ENCODE measurements at places on chromosomes 5 and 9.

DNA sequence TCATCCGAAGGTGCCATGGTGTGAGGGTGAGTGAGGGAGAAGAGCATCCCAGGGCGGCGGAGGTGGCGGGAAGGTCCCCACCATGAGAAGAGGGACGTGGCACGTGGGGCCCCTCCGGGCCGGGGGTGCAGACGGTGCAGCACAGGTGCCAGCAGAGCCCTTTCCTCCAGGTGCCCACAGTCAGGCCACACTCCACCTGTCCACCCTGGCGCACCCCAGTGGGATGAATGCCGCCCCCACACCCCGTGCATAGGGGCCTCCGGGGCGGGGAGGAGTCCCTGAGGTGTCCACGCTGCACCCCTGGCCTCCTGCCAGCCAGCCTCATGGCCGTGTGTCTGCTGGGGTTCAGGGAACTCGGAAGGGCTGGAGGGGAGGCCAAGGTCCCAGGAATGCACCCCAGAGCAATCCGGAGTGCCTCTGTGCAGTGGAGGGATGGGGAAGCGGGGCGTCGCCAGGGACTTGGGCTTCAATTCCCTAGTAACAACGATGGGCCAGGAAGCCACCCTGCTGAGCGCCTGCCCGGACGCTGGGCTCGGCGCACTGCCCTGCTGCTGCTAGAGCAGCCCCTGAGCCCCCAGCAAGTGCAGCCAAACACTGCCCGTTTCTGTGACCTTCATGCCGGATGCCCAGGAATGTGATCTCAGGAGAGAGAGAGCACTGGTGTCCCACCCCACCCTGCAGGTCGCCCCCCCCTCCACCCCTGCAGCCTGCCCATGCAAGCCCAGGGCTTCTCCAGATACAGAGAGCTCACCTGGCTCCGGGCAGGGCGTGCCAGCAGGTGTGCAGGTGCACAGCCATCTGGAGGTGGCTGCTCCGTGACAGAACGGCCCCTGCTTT lies 8.8 kb upstream of the NACC2 start:
- DNase-seq = no peak

DNA sequence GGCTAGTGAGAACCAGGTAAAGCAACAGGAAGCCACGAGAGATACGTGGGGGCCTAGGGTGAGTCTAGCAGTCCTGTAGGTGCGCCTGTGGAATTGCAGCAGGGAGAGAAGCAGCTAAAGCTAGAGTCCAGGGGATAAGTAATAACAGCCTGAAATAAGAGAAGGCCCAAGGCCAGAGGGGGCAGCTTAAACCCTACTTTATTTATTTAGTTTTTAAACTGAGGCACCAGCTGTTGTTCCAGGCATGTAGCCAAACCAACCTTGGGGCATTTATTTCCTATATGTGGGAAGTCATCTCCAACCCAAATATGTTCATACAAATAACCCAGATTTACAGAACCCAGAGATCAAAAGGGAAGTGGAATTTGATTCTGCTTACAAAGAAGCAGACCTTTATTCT lies 93.5 kb downstream of the GLDC start:
- no peak for DNase-seq

GRCh38 chr5:91352831-91353695 lies 30.1 kb downstream of the ARRDC3 start:
- DNase-seq = no peak

- no peak for DNase-seq
Measured at GRCh38 chr9:92648474-92648971, 21.4 kb downstream of the IPPK start.

DNA sequence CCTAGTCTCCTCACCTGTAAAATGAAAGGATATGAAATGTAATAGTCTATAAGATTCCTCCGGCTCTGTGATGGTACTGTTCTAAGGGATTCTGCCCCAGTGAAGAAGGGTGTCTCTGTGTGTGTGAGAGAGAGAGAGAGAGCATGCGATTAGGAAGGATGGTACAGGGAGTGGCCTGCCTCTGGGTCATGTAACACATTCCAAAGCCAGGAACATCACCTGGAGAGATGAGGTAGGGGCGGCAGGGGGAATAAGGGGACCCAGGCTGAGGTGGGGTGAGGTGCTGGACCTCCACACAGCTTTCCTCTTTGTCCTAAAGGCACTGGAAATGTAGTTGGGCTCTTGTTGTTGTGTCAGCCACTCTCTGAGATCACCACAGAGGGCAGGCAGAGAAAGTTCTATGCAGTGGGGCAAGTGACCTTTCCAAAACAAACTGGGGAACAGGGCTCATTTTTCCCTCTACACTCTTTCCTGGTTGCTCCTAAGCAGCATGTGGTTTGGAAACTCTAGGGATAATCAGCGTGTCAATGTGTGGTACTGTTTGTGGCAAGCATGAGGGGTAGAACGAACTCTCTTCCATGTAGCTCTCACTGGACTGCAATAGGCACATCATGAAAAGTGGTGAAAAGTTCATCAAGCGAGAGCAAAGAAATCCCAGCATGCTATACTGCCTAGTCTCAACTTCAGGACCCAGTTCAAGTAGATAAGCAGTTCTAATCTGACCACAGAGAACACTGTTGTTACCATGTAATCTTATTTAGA lies 65.0 kb downstream of the SEMA6A start:
- DNase-seq = no peak

DNA sequence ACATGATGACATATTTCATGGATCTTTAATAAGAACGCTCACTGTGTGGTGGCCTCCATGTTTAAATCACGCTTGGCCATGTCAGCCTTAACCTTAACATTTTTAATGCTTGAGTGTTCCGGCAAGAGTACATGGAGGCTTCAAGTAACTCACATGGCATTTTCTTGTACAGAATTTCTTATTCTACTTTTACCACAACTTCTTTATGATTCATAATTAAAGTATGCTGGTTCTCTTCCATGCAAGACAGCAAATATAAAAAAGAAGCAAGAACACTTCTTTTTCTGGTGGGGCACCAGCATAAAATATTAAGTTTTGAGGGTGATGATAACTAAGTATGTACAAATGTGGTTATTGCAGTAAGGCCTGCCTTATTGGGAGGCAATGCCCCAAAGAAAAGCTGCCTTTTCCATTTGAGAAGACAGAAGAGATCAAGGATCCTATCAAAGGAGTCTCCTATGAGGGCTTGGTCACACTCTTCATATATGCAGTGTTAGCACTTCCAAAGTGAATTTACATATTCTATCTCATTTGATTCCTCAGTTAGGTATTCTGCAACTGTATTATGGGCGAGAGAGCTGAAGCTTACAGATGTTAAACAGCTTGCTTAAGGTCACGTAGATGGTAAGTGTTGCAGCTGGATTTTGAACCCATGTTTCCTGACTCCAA lies 382.7 kb upstream of the MEF2C start:
- no peak for DNase-seq

GRCh38 chr5:113201715-113202114 lies 225.1 kb downstream of the DCP2 start:
- DNase-seq = no peak

- DNase-seq = no peak
Measured at GRCh38 chr9:93258818-93259489, 75.0 kb downstream of the WNK2 start.

- no peak for DNase-seq
Measured at GRCh38 chr9:18362901-18363685, 110.9 kb upstream of the ADAMTSL1 start.

GRCh38 chr5:108379722-108380530 lies 2.0 kb downstream of the FBXL17 start:
- DNase-seq = no peak

GRCh38 chr5:93579692-93580062 lies 1.3 kb downstream of the NR2F1-AS1 start:
- DNase-seq = no peak

- no peak for DNase-seq
Measured at GRCh38 chr9:90629991-90630390, 12.6 kb downstream of the DIRAS2 start.

DNA sequence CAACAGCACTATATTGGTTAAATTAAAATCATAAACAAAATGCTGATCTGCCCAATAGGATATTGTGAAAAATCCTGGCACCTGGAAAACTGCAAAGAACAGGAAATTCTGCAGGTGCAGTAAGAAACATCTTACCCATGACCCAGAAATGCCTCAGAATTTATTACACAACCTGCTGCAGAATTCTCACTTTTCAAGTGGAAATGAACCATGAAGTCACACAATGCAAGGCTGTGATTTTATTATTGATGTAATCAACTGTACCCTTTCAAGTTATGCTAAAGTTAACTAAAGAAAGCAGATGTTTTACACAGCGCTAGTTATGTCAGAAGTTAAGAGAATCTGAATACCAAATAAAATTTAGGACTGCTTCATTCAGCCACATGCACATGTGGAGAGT lies 6.0 kb downstream of the STRBP start:
- DNase-seq = no peak
